ENCODE measurements at places on chromosomes 4 and X.

GRCh38 chr4:146236216-146236615 is 21.9 kb downstream of the REELD1 start:
- H3K4me1 ChIP-seq = peaks cover 6% of the 10 kb centered on the region
- no peak overlapping the region for H3K4me3 ChIP-seq
- DNase-seq = no peak
- H3K36me3 ChIP-seq = no peaks in the 10 kb centered on the region

DNA sequence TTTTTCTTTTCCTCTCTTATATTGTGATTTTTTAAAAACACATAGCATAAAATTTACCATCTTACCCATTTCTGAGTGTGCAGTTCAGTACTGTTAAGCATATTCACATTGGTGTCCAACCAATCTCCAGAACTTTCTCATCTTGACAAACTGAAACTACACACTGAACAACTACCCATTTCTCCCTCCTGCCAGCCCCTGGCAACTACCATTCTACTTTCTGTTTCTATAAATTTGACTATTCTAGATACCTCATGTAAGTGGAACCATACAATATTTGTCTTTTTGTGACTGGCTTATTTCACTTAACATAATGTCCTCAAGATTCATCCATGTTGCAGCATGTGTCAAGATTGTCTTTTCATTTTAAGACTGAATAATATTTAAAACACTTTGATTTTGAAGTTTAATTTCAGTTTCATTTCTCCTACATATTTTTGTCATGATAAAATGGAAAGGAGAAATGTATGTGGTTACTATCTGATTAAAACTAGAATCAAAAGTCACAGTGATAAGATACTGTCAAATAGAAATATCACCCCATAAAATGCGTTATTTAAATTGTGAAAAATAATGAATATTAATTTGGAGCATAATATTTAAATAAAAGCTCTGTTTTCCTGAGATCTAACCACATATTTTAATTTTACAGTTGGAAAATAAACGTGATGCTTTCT is 122.8 kb downstream of the DIPK2B start:
- H3K27ac ChIP-seq = no peak overlapping the region
- H3K36me3 ChIP-seq = peaks cover 54% of the 10 kb centered on the region
- no peaks in the 10 kb centered on the region for H3K4me1 ChIP-seq
- no peak overlapping the region for H3K4me3 ChIP-seq

- no peak overlapping the region for H3K27ac ChIP-seq
- no peak overlapping the region for H3K4me3 ChIP-seq
- no peaks in the 10 kb centered on the region for H3K4me1 ChIP-seq
- DNase-seq = no peak
- H3K36me3 ChIP-seq = no peaks in the 10 kb centered on the region
Observed at GRCh38 chr4:105306158-105306781, 159.6 kb downstream of the TET2 start.

- H3K27me3 ChIP-seq = no peaks in the 10 kb centered on the region
- no peak overlapping the region for H3K27ac ChIP-seq
- no peaks in the 10 kb centered on the region for H3K4me1 ChIP-seq
Observed at GRCh38 chrX:139816204-139816603, 108.2 kb upstream of the MCF2 start.

GRCh38 chr4:73576381-73576780 is 43.9 kb downstream of the RASSF6 start:
- H3K36me3 ChIP-seq = peaks cover 4% of the 10 kb centered on the region
- no peaks in the 10 kb centered on the region for H3K27me3 ChIP-seq
- DNase-seq = no peak
- H3K27ac ChIP-seq = no peak overlapping the region

DNA sequence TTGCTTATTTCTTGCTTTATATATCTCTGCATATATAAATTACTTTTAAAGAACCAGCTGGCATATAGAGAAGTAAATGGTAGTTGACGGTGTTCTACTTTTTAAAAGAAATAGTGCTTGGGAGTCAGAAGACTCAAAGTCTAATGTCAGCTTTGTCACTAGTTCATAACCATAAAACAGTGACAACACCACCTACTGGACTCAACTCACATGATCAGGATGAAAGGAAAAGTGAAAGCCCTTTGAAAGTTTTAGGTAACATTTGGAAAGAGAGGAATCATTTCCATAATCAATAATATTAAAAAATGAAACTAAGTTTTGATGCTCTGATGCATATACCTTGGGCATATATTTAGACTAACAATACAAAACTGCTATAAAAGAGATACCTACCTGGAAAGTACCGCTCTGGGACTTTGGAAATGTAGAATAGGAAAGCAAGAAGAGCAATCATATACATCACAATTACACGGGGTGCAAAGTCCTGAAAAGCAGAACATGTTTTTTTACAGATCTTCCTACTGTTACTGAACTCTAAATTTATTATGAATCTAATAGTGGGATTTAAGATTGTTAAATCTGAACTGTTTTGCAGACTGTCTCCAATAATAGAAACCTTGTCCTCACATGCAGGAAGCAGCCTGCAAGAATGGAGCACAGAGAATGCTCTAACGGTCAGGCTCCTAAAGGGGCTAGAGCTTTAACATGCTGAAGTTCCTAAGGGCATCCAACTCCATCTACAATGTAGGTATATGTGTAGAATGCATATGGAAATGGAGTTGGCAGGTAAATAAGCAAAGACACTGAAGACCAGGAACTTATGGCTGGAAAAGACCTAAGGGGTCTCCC is 15.6 kb downstream of the PAQR3 start:
- no peaks in the 10 kb centered on the region for H3K4me1 ChIP-seq
- H3K4me3 ChIP-seq = no peak overlapping the region
- no peak overlapping the region for H3K27ac ChIP-seq
- no peaks in the 10 kb centered on the region for H3K27me3 ChIP-seq

GRCh38 chr4:181987392-181987791 is 255.8 kb upstream of the TENM3 start:
- no peaks in the 10 kb centered on the region for H3K36me3 ChIP-seq
- H3K27ac ChIP-seq = no peak overlapping the region
- no peaks in the 10 kb centered on the region for H3K27me3 ChIP-seq
- no peaks in the 10 kb centered on the region for H3K4me1 ChIP-seq
- DNase-seq = no peak
- H3K4me3 ChIP-seq = no peak overlapping the region

DNA sequence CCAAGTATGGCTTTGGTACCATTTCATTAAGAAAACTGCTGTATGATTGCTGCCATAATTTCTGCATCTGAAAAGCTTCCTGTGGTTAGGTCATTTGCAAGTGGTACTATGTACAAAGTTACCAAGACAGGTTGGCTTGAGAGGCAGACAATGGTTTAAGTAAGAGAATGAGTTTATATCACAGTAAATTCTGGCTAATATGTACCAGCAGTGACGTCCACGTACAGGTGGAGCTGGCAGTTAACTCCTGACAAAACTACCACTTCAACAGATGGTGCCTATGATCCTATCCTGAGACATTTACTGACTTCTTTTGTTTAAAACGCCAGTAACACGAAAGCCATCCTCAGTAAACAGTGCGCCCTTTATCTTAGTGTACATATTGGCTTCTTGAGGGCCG is 198.4 kb downstream of the NR3C2 start:
- no peak for DNase-seq
- no peaks in the 10 kb centered on the region for H3K36me3 ChIP-seq
- no peaks in the 10 kb centered on the region for H3K4me1 ChIP-seq
- H3K27me3 ChIP-seq = no peaks in the 10 kb centered on the region

- H3K27ac ChIP-seq = no peak overlapping the region
- H3K4me3 ChIP-seq = no peak overlapping the region
- H3K36me3 ChIP-seq = no peaks in the 10 kb centered on the region
- no peaks in the 10 kb centered on the region for H3K27me3 ChIP-seq
- no peaks in the 10 kb centered on the region for H3K4me1 ChIP-seq
Observed at GRCh38 chr4:31328932-31329331, 608.8 kb downstream of the PCDH7 start.

- peak; percentile 37 for DNase-seq
- H3K27me3 ChIP-seq = no peaks in the 10 kb centered on the region
- H3K36me3 ChIP-seq = peaks cover 12% of the 10 kb centered on the region
- no peaks in the 10 kb centered on the region for H3K4me1 ChIP-seq
- no peak overlapping the region for H3K4me3 ChIP-seq
Observed at GRCh38 chr4:101019941-101020401, 327.4 kb downstream of the PPP3CA start.

GRCh38 chr4:109408711-109409110 is 24.9 kb upstream of the SEC24B start:
- no peaks in the 10 kb centered on the region for H3K27me3 ChIP-seq
- H3K4me1 ChIP-seq = no peaks in the 10 kb centered on the region
- no peak for DNase-seq
- H3K4me3 ChIP-seq = no peak overlapping the region

GRCh38 chr4:38452542-38452941 is 211.5 kb upstream of the KLF3 start:
- H3K4me3 ChIP-seq = no peak overlapping the region
- no peaks in the 10 kb centered on the region for H3K36me3 ChIP-seq
- no peak for DNase-seq
- no peaks in the 10 kb centered on the region for H3K27me3 ChIP-seq

GRCh38 chrX:65679071-65679540 is 11.7 kb downstream of the MSN start:
- H3K27ac ChIP-seq = peak overlapping the region; percentile 37
- H3K4me3 ChIP-seq = no peak overlapping the region
- H3K36me3 ChIP-seq = no peaks in the 10 kb centered on the region
- H3K4me1 ChIP-seq = peaks cover 13% of the 10 kb centered on the region
- H3K27me3 ChIP-seq = no peaks in the 10 kb centered on the region

DNA sequence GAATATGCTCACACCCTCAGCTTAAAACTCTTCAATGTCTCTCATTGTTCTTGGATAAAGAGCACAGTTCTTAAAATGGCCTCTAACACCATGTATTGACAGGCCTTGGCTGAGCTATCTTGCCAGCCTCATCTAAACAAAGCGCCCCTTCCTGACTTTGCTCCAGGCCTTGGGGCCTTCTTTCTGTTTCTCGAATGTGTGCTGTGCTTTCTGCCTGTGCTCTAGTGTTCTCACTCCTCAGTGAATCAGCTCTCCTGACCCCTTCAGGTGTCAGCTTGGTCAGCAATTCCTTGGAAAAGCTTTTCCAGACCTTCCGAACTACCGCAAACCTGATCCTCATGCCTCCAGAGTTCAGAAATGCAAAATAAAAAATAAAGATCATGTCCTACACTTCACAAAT is 346.3 kb upstream of the FSTL5 start:
- no peak for DNase-seq
- H3K27ac ChIP-seq = no peak overlapping the region
- H3K36me3 ChIP-seq = no peaks in the 10 kb centered on the region
- no peaks in the 10 kb centered on the region for H3K27me3 ChIP-seq
- H3K4me3 ChIP-seq = no peak overlapping the region
- no peaks in the 10 kb centered on the region for H3K4me1 ChIP-seq

- H3K27ac ChIP-seq = no peak overlapping the region
- no peak overlapping the region for H3K4me3 ChIP-seq
- no peak for DNase-seq
- H3K36me3 ChIP-seq = no peaks in the 10 kb centered on the region
- peaks cover 89% of the 10 kb centered on the region for H3K27me3 ChIP-seq
Observed at GRCh38 chr4:1506956-1507721, 100.9 kb upstream of the NKX1-1 start.

- DNase-seq = no peak
- no peaks in the 10 kb centered on the region for H3K4me1 ChIP-seq
- no peaks in the 10 kb centered on the region for H3K36me3 ChIP-seq
- no peak overlapping the region for H3K4me3 ChIP-seq
- H3K27ac ChIP-seq = no peak overlapping the region
- H3K27me3 ChIP-seq = peaks cover 4% of the 10 kb centered on the region
Observed at GRCh38 chrX:29242856-29243255, 655.6 kb downstream of the IL1RAPL1 start.

DNA sequence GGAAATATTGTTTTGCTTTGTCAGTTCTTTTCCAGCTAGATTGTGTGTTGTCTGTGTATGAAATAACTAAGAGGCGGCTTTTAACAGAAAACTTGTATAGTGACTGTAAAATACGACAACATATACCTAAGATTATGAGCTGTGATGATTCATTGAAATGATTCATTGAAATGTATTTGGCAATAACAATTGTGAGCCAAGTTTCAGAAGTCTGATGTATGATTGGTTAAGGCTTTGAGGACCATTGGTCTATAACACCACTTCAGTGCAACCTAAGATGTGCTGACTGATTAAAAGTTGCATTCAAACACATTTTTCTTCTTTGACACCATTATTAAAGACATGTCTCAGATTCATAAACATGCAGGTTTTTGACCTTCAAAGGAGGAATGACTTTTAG is 76.6 kb downstream of the PTPN13 start:
- no peak overlapping the region for H3K4me3 ChIP-seq
- no peaks in the 10 kb centered on the region for H3K4me1 ChIP-seq
- no peaks in the 10 kb centered on the region for H3K27me3 ChIP-seq
- no peaks in the 10 kb centered on the region for H3K36me3 ChIP-seq
- no peak for DNase-seq
- no peak overlapping the region for H3K27ac ChIP-seq

GRCh38 chr4:121668368-121669162 is 28.2 kb downstream of the ANXA5 start:
- no peaks in the 10 kb centered on the region for H3K4me1 ChIP-seq
- no peak overlapping the region for H3K4me3 ChIP-seq
- no peaks in the 10 kb centered on the region for H3K27me3 ChIP-seq
- no peak overlapping the region for H3K27ac ChIP-seq

DNA sequence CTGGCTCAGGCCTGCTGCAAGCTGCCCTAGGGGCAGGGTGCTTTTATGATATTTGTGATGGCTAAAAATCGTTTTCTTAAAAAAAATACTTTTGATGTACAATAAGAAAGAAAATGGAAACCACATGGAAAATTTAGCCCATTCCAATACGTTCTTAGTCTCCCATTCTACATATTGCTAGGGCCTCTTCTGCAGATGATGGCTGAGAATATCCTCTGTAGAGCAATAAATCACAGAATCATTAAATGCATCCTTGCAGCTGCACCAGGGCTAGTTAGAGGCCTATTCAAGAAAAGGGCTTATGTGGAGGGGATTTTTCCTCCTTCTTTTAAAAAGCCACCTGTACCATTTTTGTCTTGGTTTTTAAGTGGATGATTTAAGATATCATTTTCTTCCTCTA is 97.6 kb upstream of the C1GALT1C1 start:
- H3K27ac ChIP-seq = no peak overlapping the region
- H3K4me3 ChIP-seq = no peak overlapping the region
- DNase-seq = peak; percentile 13
- H3K27me3 ChIP-seq = no peaks in the 10 kb centered on the region
- no peaks in the 10 kb centered on the region for H3K36me3 ChIP-seq

Data from stomach (tissue), 19 donors.